Progenitor cell of endocrine pancreas (in vitro differentiated cells): ENCODE measurements at places on chromosomes 13 and 19. TPM values are rescaled to one million over a fixed set of nuclear protein-coding genes. Genes with fewer than 3 reads are reported as not detected.
A peak's percentile ranks its signal among the peaks of the same experiment; 100 is the strongest.

The LSM4 gene
- total RNA-seq = 150 and 154 TPM in 2 replicates

- no peaks in the 10 kb centered on the region for H3K27me3 ChIP-seq
- DNase-seq = no peak
- H3K27ac ChIP-seq = no peak overlapping the region
- H3K4me1 ChIP-seq = no peaks in the 10 kb centered on the region
- H3K36me3 ChIP-seq = no peaks in the 10 kb centered on the region
These were observed 105.5 kb downstream of the GGACT start for GRCh38 chr13:100483139-100483538.

GRCh38 chr13:109810761-109811510 is 24.6 kb upstream of the IRS2 start:
- H3K4me3 ChIP-seq = no peak overlapping the region
- no peak for DNase-seq
- H3K27ac ChIP-seq = no peak overlapping the region
- H3K36me3 ChIP-seq = no peaks in the 10 kb centered on the region
- H3K27me3 ChIP-seq = peaks cover 3% of the 10 kb centered on the region

DNA sequence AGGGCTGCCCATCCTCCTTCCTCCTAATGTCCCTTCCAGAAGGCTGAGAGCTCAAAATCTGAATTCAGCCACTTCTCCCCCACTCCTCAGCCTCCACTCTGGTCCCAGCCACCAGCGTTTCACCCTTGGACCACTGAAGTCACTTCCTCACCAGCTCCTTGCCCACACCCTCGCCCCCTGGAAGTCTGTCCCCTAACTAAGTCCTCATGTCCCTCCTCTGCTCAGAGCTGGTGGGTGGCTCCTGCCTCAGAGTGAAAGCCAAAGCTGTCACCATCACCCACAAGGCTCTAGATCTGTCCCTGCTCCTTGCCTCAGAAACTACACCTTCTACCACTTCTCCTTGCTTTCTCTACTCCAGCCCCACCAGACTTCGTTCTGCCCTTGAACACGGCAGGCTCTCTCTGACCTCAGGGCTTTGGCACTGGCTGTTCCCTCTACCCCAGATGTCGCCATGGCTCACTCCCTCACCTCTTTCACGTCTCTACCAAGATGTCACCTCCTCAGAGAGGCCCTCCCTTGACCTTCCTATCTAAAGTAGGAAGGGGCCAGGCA is 1.7 kb downstream of the ERCC1 start:
- H3K36me3 ChIP-seq = peaks cover 8% of the 10 kb centered on the region
- H3K4me1 ChIP-seq = peaks cover 17% of the 10 kb centered on the region
- no peak for DNase-seq
- H3K27ac ChIP-seq = no peak overlapping the region
- peak overlapping the region; percentile 44 for H3K4me3 ChIP-seq
- no peaks in the 10 kb centered on the region for H3K27me3 ChIP-seq

DNA sequence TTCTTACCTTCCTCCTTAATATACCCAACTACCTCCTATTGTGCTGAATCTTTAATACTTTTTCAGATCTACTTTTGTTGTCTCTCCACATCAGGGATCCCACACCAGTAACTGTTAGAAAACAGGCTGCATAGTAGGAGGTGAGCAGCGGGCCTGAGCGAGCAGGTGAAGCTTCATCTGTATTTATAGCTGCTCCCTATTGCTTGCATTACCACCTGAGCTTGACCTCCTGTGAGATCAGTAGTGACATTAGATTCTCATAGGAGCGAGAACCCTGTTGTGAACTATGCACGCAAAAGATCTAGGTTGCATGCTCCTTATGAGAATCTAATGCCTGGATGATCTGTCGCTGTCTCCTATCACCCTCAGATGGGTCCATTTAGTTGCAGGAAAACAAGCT is 279.8 kb downstream of the DIAPH3 start:
- H3K4me1 ChIP-seq = peaks cover 3% of the 10 kb centered on the region
- H3K36me3 ChIP-seq = no peaks in the 10 kb centered on the region
- H3K27ac ChIP-seq = no peak overlapping the region
- DNase-seq = no peak
- H3K4me3 ChIP-seq = no peak overlapping the region

The STOML3 gene
- total RNA-seq = not detected in 2 replicates

DNA sequence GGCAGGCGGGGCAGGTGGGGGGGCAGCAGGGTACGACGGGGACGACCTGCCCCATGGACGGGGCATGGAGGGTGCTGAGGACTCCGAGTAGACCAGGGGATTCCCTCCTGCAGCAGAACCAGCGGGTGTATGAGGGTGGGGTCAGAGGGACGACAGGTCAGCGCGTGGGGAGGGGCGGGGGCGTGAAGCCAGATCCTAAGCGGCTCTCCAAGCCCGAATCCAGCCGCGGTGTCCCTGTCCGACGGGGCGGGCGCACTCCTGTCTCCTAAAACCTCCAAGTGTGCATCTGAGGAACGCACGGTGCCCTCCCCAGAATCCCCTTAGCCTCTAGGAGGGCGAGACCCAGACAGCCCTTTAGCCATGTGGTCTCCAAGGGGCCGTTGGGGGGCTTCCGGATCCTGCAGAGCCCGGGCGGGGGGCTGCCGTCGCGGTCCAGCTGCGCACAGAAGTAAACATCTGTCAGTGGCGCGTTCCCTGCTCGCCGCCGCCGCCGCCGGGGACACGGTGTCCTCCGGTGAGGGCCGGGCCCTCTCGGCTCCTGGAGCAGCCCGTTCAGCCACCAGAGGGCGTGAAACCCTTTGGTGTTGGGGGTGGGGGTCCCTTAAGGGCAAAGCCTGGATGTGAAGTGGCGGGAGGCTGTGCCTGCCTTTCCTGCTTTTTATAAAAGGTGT is 730 bp downstream of the NRTN start:
- H3K4me3 ChIP-seq = peak overlapping the region; percentile 52
- H3K27me3 ChIP-seq = peaks cover 35% of the 10 kb centered on the region
- H3K4me1 ChIP-seq = peaks cover 4% of the 10 kb centered on the region
- no peaks in the 10 kb centered on the region for H3K36me3 ChIP-seq
- DNase-seq = peak; percentile 84
- H3K27ac ChIP-seq = no peak overlapping the region

The RGL3 gene
- total RNA-seq = 266 and 284 TPM in 2 replicates

DNA sequence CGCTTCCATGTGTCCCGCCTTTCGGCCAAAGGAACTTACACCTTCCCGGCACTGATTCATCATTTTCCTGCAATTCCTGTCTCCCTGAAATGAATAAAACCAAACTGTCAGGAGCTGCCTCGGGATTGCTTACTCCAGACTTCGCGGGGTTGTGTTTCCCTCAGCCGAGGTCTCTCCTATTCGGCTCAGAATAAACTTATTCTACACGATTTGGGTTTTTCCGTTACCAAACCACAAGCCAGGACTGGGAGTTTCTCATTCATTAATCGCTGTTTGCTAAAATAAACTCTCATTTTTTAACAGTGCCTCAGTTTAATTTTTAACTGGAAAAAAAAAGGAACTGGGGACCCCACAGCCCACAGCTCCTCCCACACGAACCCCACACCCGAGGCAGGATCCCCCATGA is 667 bp downstream of the ZNF878 start:
- no peak for DNase-seq
- H3K4me3 ChIP-seq = peak overlapping the region; percentile 71
- peaks cover 7% of the 10 kb centered on the region for H3K4me1 ChIP-seq
- peak overlapping the region; percentile 84 for H3K27ac ChIP-seq
- peaks cover 12% of the 10 kb centered on the region for H3K27me3 ChIP-seq

The ZNF541 gene
- total RNA-seq = not detected in 2 replicates

- no peak overlapping the region for H3K4me3 ChIP-seq
- H3K36me3 ChIP-seq = no peaks in the 10 kb centered on the region
- H3K4me1 ChIP-seq = no peaks in the 10 kb centered on the region
- no peak for DNase-seq
- H3K27ac ChIP-seq = no peak overlapping the region
These were observed 68.2 kb upstream of the PCDH9 start for GRCh38 chr13:67298297-67298696.

- H3K36me3 ChIP-seq = no peaks in the 10 kb centered on the region
- H3K4me3 ChIP-seq = no peak overlapping the region
- peaks cover 35% of the 10 kb centered on the region for H3K4me1 ChIP-seq
- peak overlapping the region; percentile 39 for H3K27ac ChIP-seq
These were observed 16.8 kb upstream of the IGSF23 start for GRCh38 chr19:44596428-44597130.

The LPAR2 gene
- 164 and 170 TPM in 2 replicates for total RNA-seq

- DNase-seq = no peak
- H3K4me3 ChIP-seq = no peak overlapping the region
- no peaks in the 10 kb centered on the region for H3K27me3 ChIP-seq
- H3K27ac ChIP-seq = no peak overlapping the region
- H3K36me3 ChIP-seq = peaks cover 1% of the 10 kb centered on the region
These were observed 689.6 kb downstream of the SLITRK5 start for GRCh38 chr13:88360761-88361160.

DNA sequence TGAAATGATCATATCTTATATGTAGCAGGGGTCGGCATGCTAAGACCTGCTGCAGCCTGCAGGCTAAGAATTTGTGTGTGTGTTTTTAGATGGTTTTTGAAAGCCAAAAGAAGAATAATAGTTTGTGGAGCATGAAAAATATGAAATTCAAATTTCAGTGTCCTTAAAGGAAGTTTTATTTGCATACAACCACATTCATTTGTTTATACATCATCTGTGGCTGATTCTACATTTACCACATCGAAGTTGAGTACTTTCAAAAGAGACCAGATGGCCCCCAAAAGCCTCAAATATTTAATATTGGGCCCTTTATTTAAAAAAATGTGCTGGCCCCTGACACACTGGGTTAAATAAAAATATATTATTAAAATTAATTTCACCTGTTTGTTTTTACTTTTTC is 1.3 kb downstream of the HAS1 start:
- no peak overlapping the region for H3K4me3 ChIP-seq
- peaks cover 77% of the 10 kb centered on the region for H3K27me3 ChIP-seq
- DNase-seq = no peak

The TTC9B gene
- not detected in 2 replicates for total RNA-seq

DNA sequence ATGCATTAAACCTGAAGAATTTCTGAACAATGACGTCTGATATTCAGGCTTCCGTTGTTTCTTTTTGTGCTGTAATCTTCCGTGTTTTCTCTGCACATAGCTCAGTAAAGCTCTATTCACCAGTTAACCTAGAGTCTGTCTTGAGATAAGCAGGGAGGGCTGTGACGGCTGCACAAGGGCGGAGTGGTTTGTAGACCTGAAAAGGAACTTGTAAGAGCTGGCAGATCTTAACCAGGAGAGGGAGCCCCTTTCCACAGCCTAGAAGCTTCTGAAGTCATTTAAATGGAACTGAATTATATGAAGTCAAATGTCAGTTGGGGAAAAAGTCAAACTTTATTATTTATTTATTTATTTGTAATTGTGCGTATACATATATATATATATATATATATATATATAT is 27.5 kb downstream of the DPRX start:
- peaks cover 17% of the 10 kb centered on the region for H3K4me1 ChIP-seq
- peak; percentile 18 for DNase-seq
- H3K4me3 ChIP-seq = no peak overlapping the region
- H3K36me3 ChIP-seq = no peaks in the 10 kb centered on the region
- H3K27ac ChIP-seq = peak overlapping the region; percentile 21
- no peaks in the 10 kb centered on the region for H3K27me3 ChIP-seq

GRCh38 chr13:83563499-83563898 is 318.8 kb downstream of the SLITRK1 start:
- H3K4me3 ChIP-seq = no peak overlapping the region
- H3K4me1 ChIP-seq = no peaks in the 10 kb centered on the region
- no peaks in the 10 kb centered on the region for H3K27me3 ChIP-seq

DNA sequence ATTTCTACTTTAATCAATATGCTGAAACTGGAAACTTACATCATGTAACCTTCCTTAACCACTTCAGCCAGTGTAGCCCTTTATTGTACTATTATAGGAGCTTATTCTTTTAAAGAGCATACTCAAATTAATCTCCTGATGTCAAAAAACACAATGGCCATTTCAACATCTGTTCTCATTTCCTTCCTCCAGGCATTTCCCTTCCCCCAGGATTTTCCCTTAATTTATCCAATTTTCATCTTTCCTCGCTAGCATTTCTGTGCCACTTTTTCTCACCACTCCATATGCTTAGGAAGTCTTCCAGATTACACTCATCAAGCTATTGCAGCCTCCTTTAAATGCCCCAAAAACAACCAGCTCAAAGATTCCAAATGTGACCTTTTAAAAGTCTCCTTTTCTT is 265.0 kb downstream of the PCDH9 start:
- H3K27me3 ChIP-seq = no peaks in the 10 kb centered on the region
- no peak overlapping the region for H3K27ac ChIP-seq
- H3K4me3 ChIP-seq = no peak overlapping the region
- H3K36me3 ChIP-seq = no peaks in the 10 kb centered on the region
- no peaks in the 10 kb centered on the region for H3K4me1 ChIP-seq
- DNase-seq = no peak
